HepG2 (cell line): ENCODE measurements at places on chromosomes 1 and 21.

DNA sequence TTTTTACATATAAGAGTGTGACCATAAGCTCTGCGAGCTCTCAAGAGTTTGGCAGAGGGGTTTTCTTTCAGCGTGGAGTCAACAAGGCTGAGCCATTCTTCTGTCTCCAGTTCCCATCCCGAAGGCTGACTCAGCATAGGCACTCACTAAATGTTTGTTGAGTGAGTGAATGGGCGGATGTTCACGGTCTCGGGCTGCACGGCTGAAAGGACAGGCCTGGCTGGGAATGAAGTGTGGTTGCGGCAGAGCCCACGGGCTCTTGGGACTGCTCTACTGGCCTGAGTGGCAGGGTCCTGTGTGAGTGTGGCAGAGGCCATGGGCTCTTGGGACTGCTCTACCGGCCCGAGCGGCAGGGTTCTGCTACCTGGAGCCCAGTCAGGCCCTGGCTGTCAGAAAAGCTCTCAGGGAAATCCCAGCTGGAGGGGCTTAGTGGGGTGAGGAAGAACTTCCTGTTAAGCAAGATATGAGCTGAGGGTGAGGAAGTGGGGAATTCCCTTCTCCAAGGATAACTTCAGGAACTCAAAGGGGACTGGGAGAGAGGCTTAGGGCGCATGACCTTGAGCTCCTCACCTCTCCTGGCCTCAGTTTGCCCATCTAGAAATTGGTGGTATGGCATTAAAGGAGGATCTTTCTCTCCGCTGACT, 56.6 kb upstream of the C1orf174 start:
- 0 out of 2 replicates have a peak, but pooled peaks cover 12% of the 10 kb centered on the region for H3K4me1 ChIP-seq
- H3K36me3 ChIP-seq, result no peaks in the 10 kb centered on the region
- H3K4me3 ChIP-seq, result no peak overlapping the region
- no peak overlapping the region for H3K27ac ChIP-seq
- H3K27me3 ChIP-seq, result peaks cover 3% of the 10 kb centered on the region
- no peak for DNase-seq

- DNase-seq, result no peak
- no peak overlapping the region for H3K27ac ChIP-seq
- no peak overlapping the region for H3K4me3 ChIP-seq
- peaks cover 6% of the 10 kb centered on the region; the same call in 1 of the 2 replicates for H3K36me3 ChIP-seq
- no peaks in the 10 kb centered on the region for H3K27me3 ChIP-seq
- no peaks in the 10 kb centered on the region for H3K4me1 ChIP-seq
Measured at GRCh38 chr1:160086456-160086892, 5.1 kb downstream of the KCNJ9 start.

- H3K4me1 ChIP-seq, result no peaks in the 10 kb centered on the region
- H3K4me3 ChIP-seq, result no peak within 1 kb of the TSS
Measured at GRCh38 chr1:46798810-46799209, at the start of gene CYP4B1. Gene CYP4B1 (plus strand): TSS chr1:46799046. CDS start chr1:46799082, 36 bp downstream.

DNA sequence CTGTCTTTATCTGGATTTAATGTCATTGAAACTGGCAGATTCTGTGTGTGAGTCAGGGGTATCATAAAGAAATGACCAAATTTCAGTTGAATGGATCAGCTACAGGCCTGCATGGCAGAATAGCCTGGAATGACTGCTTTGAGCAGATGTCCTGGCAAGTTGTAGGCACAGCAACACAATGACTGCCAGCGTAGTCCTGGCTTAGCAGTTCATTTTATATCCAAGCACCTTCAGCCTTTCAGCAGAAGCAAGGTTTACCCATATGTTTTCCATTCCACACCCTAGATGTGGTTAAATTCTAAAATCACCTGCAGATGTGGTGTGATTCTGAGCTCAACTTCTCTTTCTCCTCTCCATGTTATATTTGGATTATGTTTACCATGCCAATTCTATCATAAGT, 22.3 kb upstream of the PTGFR start:
- H3K4me3 ChIP-seq, result no peak overlapping the region
- no peak for DNase-seq
- H3K36me3 ChIP-seq, result no peaks in the 10 kb centered on the region
- H3K27ac ChIP-seq, result no peak overlapping the region
